ENCODE measurements at places on chromosomes 7 and 10. TPM values are rescaled to one million over a fixed set of nuclear protein-coding genes. Genes with fewer than 3 reads are reported as not detected.

GRCh38 chr10:80567292-80567691 is 29.6 kb downstream of the SH2D4B start:
- DNase-seq = no peak

GRCh38 chr10:16470747-16471146 is 33.9 kb downstream of the PTER start:
- no peak for DNase-seq

DNA sequence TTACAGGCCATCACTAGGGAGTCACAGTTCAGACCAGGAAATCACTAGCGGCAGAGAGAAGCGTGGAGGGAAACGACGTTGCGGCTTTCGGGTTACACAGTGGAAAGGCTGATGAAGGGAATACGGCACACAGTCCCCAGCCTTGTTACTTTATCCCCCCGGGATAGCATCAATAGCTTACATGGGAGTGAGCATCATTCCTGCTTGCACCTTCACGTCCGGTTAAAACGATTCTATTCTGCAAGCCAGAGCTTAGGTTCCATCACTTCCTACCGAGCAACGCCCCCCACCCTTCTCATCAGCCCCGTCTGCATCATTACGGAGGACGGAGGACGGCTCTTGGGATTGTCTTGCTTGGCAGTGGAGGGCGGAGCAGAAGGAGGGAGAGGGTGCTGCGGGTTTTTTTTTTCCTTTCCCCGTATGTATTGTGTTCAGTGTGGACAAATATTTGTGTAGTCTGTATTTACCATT is 124.9 kb downstream of the CLEC2L start:
- DNase-seq = no peak

GRCh38 chr10:43336641-43337318 is 34.7 kb upstream of the FXYD4 start:
- no peak for DNase-seq

- DNase-seq = no peak
Measured at GRCh38 chr10:51521605-51522004, 177.8 kb downstream of the CSTF2T start.

GRCh38 chr7:10657201-10657600 is 316.5 kb upstream of the PHF14 start:
- no peak for DNase-seq

GRCh38 chr10:75291805-75292204 is 56.0 kb upstream of the COMTD1 start:
- no peak for DNase-seq

DNA sequence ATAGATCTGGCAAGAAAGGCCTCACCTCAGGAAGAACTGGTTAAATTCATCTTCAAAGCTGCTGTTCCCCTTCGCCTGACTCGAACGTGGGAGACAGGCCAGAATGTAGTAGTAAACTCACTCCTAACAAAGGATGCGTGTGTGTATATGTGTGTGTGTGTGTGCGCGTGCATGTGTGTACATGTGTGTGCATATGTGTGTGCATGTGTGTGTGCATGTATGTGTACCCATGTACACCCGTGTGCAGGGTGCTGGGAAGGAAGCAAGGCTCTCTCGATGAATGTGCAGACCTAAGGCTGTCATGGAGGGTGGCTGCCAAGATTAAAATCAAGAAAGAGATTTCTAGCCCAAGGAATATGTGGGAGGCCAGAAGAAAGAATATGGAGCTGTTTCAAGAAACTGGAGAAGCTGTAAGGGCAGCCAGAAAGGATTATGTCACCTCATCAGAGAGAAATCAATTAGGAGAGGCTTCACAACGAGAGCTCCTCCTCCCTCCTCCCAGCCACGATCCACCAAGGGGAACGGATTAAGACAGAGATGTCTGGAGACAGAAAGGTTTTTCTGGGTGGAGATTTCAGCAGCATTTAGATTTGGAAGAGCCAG is 34.0 kb upstream of the LBX1 start:
- DNase-seq = no peak

- DNase-seq = no peak
Measured at GRCh38 chr7:105636982-105637381, 55.7 kb upstream of the EFCAB10 start.

NPFFR1 gene
- total RNA-seq = not detected

SEMA3E gene
- total RNA-seq = not detected

GTPBP10 gene
- 18.3 TPM for total RNA-seq

GARIN1A gene
- 0.65 TPM for total RNA-seq

ATP6V0E2 gene
- 33.5 TPM for total RNA-seq

CYP3A7 gene
- not detected for total RNA-seq

Measured in CD8-positive, alpha-beta T cell (primary cell).